ENCODE measurements at places on chromosomes 12 and 14. TPM values are rescaled to one million over a fixed set of nuclear protein-coding genes. Genes with fewer than 3 reads are reported as not detected.

TCL1B gene
- total RNA-seq: 0.83 TPM

MLH3 gene
- total RNA-seq: 24.0 TPM

GYS2 gene
- total RNA-seq: not detected

MYH6 gene
- total RNA-seq: not detected

SMOC1 gene
- total RNA-seq: not detected

TRIM9 gene
- total RNA-seq: 9.8 TPM

MUCL1 gene
- total RNA-seq: not detected

EML1 gene
- total RNA-seq: 39.5 TPM

PCED1B gene
- total RNA-seq: 3.1 TPM

CCDC196 gene
- total RNA-seq: not detected

SYNE2 gene
- 68.2 TPM for total RNA-seq

LMO3 gene
- total RNA-seq: 36.2 TPM

SLC11A2 gene
- total RNA-seq: 47.6 TPM

SCN8A gene
- 5.5 TPM for total RNA-seq

PEX5 gene
- 36.9 TPM for total RNA-seq

PTGER2 gene
- not detected for total RNA-seq

CMA1 gene
- total RNA-seq: not detected

CCDC197 gene
- not detected for total RNA-seq

HRK gene
- 0.37 TPM for total RNA-seq

SLC25A47 gene
- total RNA-seq: not detected

GTF2H3 gene
- 44.9 TPM for total RNA-seq

CCT2 gene
- total RNA-seq: 519 TPM

SSTR1 gene
- 3.8 TPM for total RNA-seq

Data from A673 (cell line).